NCI-H345 (cell line): ENCODE measurements at places on chromosomes 3 and 15.

GRCh38 chr3:66000506-66000905 is 38.2 kb downstream of the MAGI1 start:
- DNase-seq, result no peak

- DNase-seq, result no peak
Measured at GRCh38 chr3:194399874-194400411, 877 bp upstream of the GP5 start.

- peak; percentile 21 for DNase-seq
Measured at GRCh38 chr3:41630708-41631107, 331.2 kb downstream of the ULK4 start.

- DNase-seq, result no peak
Measured at GRCh38 chr3:149277331-149277813, 55.7 kb upstream of the CP start.

GRCh38 chr15:43954181-43954621 is 127.4 kb downstream of the WDR76 start:
- no peak for DNase-seq

DNA sequence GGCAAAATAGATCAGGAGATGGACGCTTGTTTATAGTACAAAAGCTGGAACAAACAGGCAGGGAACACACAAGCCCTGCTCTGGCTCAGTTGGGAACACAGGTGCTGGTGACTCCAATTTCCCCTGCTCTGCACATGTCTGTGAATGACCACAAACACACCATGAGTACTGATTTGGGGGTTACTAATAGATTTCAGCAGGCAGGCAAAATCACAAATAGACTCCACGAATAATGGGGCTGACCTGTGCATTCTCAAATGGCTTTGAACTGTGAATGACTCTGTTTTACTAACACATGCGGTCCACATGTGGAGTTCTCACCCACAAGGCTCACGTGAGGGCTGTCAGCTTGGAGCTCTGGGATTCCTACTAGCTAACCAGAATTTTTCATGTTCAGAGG is 3.9 kb downstream of the RTP3 start:
- DNase-seq, result no peak

DNA sequence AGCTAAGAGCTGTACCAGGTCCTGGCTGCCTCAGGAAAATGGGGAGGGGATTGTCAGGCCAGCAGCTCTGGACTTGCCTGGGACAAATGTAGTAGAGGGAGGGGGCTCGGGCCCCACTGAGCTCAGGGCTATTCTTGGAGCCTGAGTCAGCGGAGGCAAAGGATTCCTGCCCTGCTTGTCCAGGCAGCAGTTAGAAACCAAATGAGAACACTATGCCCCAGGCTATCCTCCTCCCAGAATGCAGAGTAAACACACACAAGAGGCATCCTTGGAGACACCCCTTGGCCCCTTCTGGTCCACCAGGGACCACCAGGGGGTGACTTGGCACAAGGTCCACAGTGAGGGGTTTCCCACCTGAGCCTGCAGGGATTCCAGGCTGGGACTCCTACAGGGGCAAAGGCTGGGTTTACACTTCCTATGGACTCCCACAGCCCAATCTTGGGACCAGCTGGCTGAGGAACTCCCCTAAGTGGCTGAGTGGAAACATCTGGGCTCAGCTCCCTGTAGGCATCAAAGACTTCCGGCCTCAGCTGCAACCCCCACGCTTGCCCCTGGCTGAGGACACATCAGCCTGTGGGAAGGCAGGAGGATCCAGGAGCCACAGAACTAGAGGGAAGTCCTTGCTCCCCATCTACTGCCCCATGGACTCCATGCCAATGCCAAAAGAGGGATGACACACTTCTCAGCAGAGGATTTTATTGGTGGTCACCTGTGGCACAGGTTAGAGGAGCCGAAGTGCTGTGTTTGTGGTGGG is 3.4 kb upstream of the COL7A1 start:
- DNase-seq, result no peak

DNA sequence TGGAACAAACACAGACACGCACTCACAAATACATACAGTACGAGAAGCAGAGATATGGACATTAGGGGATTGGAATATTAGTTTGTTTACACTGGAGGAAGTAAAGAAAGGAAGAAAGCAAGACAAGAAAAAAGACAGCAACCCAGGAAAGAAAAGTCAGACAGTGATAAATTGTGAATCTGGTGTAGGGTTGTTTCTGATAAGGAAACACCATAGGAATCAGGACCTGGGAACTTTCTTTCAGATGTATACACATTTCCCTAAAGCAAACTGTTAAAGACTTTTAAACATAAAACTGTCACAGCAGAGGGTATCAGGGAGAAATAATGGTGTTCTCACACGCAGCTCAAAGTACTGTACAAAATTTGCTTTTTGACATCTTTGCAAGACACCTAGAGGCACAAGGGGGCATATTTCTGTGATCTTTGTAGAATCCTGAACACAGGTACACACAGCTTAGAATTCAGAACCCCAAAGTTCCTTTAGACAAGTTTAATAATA is 153.7 kb downstream of the TUSC7 start:
- no peak for DNase-seq

DNA sequence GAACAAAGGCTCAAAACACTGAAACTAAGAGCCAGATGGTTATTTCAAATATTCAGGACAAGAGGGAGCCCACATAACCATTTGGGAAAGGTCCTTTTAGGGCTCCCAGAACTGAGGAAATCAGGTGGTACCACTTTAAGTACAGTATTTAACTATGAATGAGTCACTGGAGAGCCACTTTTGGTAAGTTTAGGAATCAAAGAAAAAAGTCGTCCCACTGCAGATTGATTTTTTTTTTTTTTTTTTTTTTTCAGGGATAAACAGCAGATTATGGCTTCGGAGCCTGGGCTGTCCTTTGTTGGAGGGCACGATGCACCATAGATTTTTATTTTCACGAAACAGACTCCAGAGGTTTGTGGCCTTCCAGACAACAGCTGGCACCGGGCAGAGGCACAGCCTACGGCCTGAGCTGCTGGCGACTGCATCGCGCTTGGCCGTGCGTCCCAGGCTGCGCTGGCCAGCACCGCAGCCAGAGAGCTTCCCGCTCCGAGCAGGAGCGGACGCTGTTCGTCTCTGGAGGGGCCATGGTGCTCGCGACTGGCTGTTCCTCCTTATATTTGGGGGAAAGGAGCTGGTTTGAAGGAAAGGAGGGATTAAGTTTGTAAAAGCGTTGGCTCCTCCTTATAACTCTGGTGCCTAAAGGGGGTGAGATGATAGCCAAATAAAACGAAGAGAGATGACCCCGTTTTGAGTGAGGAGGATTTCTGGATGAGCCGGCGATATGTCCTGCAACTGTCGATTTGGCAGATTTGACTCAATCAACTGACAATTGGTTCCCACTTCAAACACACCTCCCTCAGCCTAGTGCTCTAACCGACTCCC is 152.9 kb upstream of the GOLIM4 start:
- DNase-seq, result no peak

- DNase-seq, result no peak
Measured at GRCh38 chr15:64213646-64214045, 50.8 kb upstream of the PPIB start.

DNA sequence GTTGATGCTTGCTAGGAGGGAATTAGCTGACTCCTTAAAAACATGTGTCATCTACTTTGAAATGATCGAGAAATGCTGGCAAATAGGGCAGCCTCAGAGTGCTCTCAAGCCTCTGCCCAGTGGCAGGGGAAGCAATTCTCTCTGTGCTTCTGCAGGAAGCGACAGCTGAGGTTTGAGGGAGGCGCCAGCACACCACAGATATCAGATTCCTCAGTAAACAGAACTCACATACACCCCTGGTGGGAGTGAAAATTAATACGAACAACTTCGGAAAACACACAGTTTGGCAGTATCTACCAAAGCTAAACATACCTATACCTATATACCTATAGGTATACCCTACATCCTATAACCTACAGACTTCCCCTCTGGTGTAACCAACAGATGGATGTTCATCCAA is 61.3 kb downstream of the NSMCE3 start:
- DNase-seq, result peak; percentile 81

DNA sequence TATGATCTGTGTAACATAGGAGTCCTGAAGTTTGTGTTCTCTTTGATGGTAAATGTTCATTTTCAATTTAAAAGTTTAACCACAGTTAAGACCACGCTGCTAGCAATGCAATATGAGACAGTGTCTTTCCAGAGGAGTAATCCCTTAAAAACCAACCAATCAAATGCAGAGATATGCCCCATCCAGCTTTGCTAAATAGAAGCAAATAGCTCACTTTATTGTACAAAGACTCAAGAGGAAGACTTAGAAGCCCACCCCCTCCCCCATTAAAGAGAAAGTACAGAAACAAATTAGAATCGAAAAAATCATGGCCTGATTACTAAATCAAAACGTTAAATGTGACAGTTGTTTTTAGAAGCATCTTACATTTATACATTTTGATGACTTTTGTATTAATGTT is 2.1 kb upstream of the ANP32A start:
- DNase-seq, result no peak

GRCh38 chr3:127389420-127389819 is 101.6 kb upstream of the PRR20G start:
- no peak for DNase-seq

DNA sequence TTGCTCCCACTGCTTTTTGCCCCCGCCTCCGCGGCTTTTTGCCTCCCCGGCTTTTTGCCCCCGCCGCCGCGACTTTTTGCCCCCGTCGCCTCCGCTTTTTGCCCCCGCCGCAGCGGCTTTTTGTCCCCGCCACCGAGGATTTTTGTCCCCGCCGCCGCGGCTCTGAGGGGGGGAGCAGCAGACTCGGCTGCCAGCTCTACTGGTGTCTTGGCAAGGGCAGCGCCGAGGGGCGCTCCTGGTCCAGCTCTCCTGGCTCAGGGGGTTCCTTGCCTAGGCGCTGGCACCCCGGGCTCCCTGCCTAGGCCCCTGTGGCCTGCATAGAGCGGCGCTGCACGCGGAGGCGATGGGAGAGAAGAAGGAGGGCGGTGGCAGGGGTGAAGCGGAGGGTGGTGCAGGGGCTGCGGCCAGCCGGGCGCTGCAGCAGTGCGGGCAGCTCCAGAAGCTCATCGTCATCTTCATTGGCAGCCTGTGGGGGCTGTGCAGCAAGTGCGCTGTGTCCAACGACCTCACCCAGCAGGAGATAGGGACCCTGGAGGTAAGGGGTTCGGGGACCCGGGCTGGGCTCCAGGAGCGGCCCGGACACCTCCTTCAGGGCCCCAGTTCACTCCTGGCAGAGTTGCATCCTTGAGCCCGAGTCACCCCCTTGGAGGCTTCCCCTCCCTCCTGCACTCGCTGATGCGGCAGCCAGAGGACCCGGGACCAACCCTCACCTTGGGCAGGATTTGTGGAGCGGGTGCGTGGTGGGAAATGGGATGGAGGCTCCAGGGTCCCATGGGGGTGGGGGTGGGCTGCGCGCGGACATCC is 642.4 kb downstream of the GOLGA6L6 start:
- no peak for DNase-seq

DNA sequence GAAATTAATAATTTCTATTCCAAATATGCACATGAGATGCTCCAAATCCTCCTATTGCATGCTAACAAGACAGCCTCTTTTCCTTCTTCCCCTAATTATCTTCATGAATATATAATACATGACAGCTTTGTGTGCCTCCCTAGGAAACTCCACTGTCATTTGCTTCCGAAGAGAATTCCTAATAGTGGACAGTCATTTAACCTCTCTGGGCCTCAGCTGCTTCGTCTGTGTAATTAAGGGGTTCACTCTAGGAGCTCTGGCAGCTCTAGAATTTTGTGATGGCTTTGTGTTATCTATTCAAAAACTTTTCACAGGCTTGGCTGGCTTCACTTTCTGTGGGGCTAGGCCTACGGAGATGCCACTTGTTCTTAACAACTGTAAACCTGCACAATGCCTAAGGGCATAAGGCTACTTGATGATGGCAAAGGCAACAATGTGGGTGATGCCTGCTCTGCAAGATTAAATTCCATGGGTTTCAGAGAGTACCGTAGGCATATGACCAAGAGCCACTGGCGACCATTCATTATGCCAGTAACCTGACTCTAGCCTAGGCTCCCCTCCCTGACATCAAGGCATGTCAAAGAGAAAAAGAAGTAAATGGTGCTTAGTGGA is 333.8 kb upstream of the UMPS start:
- no peak for DNase-seq

- DNase-seq, result no peak
Measured at GRCh38 chr3:83821506-83821905, 1137.3 kb upstream of the CADM2 start.

DNA sequence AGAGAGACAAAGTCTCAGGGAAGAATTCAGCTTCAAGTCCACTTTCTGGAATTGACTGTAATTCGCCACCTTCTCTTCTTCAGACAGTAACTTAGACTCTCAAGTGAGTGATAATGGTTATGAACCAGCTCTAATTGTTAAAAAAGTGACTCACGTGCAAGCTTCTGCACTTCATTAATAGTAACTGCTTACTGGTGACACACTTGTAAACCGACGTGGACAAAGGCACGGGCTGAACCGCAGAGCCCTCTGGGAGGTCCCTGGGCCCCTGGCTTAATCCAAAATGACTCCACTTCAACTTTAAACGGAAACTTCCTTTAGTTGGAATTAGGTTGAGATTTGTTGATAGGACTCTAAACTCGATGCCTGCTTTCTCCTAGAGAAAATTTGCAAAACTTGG is 17.0 kb downstream of the MUC4 start:
- no peak for DNase-seq

DNA sequence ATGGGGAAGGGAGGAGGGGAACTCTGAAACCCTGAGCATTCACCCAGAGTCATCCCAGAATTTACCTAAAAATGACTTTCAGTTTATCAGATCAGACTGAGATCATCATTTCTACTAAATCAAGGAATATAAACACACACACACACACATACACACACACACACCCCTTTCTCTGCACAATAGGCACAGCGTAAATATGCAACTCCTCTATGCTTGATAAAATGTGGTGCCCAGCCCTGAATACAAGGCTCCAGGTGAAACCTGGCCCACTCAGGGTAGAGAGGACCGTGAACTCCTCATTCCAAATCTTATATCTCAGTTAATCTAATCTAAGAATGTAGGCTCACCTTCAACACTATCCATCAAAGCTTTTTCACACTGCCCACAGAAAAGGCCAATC is 31.8 kb upstream of the SEC22A start:
- no peak for DNase-seq

DNA sequence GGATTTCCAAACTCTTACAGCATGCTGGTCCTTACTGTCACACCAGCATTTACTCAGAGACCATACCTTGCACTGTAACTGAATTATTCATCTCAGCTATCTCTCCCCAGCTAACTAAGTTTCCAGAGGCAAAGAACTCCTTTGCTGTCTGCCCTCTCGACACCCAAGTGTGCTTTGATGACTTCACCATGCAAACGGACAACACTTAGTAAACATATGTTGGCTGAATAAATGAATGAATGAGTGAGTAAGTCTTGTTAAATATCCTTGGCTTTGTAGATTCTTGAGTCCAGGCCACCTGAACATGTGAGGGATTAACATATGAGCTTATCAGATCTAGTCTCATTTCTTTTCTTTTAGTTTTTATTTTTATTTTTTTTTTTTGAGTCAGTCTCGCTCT is 138.2 kb downstream of the PLD1 start:
- DNase-seq, result no peak

DNA sequence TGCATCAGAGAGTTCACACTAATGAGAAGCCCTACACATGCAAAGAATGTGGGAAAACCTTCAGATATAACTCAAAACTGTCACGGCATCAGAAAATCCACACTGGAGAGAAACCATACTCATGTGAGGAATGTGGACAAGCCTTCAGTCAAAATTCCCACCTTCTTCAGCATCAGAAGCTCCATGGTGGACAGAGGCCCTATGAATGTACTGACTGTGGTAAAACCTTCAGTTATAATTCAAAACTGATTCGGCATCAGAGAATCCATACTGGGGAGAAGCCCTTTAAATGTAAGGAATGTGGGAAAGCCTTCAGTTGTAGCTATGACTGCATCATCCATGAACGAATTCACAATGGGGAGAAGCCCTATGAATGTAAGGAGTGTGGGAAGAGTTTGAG is 10.2 kb downstream of the ZNF619 start:
- DNase-seq, result no peak
